ENCODE measurements at places on chromosomes 7 and 10.

GRCh38 chr10:78433766-78434535 lies 400.3 kb downstream of the RPS24 start:
- no peak for DNase-seq

- no peak for DNase-seq
These were observed 571.0 kb downstream of the SH2D4B start for GRCh38 chr10:81108516-81109199.

- DNase-seq = no peak
These were observed 33.0 kb downstream of the OR6V1 start for GRCh38 chr7:143085109-143085508.

DNA sequence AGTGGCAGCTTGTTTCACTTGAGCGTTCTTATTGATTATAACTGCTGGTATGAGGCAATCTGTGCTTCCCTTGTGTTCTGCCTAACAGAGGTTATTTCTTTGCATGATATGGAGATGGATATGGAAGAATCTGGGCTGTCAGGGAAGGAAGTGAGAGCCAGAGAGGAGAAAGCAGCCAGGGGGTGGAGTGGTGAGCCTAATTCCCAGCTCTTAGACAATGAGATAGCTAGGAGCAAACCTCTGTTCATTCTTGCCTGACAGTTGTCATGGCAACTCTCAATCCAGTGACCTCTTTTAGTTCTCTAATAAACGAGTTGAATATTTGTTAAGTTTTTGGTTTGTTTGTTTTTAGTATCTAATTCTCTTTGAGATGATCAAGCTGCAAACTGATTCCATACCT lies 214.3 kb downstream of the NRG3 start:
- no peak for DNase-seq

- DNase-seq = no peak
These were observed 7.2 kb upstream of the GRID1 start for GRCh38 chr10:86373828-86374227.

DNA sequence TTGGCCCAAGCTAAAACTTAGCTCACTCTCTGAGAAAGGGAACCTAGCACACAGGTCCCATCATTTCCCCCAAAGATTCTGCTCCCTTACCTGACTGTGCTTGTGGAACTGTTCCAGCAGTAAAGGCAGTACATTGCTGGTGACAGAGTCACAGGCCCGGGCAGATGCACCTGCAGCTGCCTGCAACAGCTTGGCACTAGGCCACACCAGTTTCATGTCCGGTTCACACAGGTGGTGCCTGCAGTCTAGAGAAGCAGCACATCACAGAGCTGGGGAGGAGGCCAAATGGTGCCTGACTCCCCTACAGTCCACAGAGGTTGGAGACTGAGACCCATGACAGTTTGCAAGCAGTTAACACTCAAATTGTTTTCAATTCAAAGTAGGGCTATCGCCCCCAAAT lies 22.2 kb downstream of the ZDHHC16 start:
- no peak for DNase-seq

- DNase-seq = no peak
These were observed 56.7 kb downstream of the C10orf120 start for GRCh38 chr10:122642726-122643605.

GRCh38 chr7:44278451-44279161 lies 46.8 kb downstream of the CAMK2B start:
- DNase-seq = no peak

Measured in fibroblast of skin of right biceps (primary cell).